Hepatocyte (in vitro differentiated cells): ENCODE measurements at places on chromosomes 2 and 18. TPM values are rescaled to one million over a fixed set of nuclear protein-coding genes. Genes with fewer than 3 reads are reported as not detected.

RHOB gene
- total RNA-seq, result 387 and 429 TPM in 2 replicates

TFPI gene
- 104 and 122 TPM in 2 replicates for total RNA-seq

DNA sequence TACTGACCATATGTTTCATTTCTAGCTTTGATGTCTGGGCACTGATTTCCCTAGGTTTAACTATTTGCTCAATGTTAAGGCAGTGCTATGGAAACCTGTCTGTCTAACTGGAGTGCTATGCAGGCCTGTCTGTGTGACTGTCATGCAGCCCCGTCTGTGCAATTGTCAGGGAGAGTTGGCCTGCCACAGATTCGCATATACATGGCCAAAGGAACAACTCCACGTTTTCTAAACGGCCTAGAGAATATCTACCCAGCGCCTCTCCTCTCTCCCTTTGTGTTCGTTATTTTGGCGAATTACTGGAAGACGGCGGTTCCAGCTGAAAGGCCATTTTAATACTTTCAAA lies 59.6 kb upstream of the PSME4 start:
- no peaks in the 10 kb centered on the region for H3K27me3 ChIP-seq
- H3K27ac ChIP-seq, result peak overlapping the region; percentile 36
- H3K4me1 ChIP-seq, result peaks cover 18% of the 10 kb centered on the region
- no peaks in the 10 kb centered on the region for H3K36me3 ChIP-seq

GRCh38 chr2:24313744-24314632 lies 46.3 kb downstream of the ITSN2 start:
- H3K4me1 ChIP-seq, result no peaks in the 10 kb centered on the region
- no peak overlapping the region for H3K27ac ChIP-seq
- H3K27me3 ChIP-seq, result no peaks in the 10 kb centered on the region
- DNase-seq, result no peak
- no peaks in the 10 kb centered on the region for H3K36me3 ChIP-seq

GRCh38 chr2:168439536-168439935 lies 16.5 kb upstream of the CERS6 start:
- H3K4me1 ChIP-seq, result peaks cover 2% of the 10 kb centered on the region
- H3K4me3 ChIP-seq, result no peak overlapping the region
- DNase-seq, result no peak
- no peaks in the 10 kb centered on the region for H3K27me3 ChIP-seq
- H3K27ac ChIP-seq, result no peak overlapping the region
- H3K36me3 ChIP-seq, result no peaks in the 10 kb centered on the region

DNA sequence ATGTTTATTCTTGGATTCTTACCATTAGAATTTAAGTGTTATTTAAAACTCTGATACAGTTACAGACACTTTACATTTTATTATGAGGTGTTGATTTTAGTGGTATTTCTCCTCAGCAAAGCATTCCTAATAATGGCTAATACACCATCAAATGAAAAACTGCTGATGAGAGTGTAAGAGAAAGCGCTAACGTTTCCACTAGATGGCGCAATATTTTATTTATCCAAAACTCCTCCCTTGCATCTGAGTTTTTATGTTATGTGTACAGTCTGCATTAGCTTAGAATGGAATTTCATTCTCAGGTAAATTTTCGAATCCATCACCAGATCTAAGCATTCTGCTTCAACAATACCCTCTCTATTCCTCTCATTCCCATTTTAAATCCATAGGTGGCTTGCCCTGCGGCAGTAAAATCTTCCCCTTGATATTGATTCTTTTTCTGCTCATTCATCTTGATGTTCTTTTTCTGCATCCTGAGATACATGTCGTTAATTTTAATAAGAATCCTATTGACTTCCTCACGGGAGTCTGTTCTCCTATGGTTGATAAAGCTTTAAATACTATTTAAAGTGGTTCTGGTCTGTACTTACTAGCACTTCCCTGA lies 53.9 kb downstream of the PRKRA start:
- DNase-seq, result peak; percentile 67
- no peak overlapping the region for H3K27ac ChIP-seq
- no peak overlapping the region for H3K4me3 ChIP-seq
- H3K4me1 ChIP-seq, result no peaks in the 10 kb centered on the region

DNA sequence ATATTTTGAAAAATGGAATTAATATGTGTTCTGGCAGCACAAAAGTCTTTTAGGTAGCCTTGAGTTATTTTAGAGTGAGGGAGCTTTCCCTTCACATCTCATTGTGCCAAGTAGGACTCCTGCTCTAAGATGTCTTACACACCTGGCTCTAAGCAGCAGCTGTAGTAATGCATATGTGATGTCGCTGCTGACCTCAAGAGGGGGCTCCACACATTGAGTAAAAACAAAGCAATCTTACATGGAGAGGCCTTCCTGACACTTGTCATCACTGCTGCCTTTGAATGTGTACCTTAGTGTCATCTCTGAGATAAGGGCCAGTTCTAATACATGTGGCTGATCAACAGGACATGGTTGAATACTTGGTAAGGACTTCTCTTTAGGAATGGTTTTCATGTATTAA lies 75.8 kb downstream of the ACTR3 start:
- H3K27me3 ChIP-seq, result no peaks in the 10 kb centered on the region
- no peaks in the 10 kb centered on the region for H3K36me3 ChIP-seq
- H3K27ac ChIP-seq, result no peak overlapping the region
- H3K4me1 ChIP-seq, result peaks cover 8% of the 10 kb centered on the region
- H3K4me3 ChIP-seq, result no peak overlapping the region
- DNase-seq, result peak; percentile 58

GRCh38 chr2:170321526-170321925 lies 143.6 kb downstream of the MYO3B start:
- no peak overlapping the region for H3K27ac ChIP-seq
- no peaks in the 10 kb centered on the region for H3K4me1 ChIP-seq
- H3K36me3 ChIP-seq, result no peaks in the 10 kb centered on the region
- DNase-seq, result no peak

- no peaks in the 10 kb centered on the region for H3K36me3 ChIP-seq
- H3K4me3 ChIP-seq, result no peak overlapping the region
- peak overlapping the region; percentile 8 for H3K27ac ChIP-seq
- H3K4me1 ChIP-seq, result no peaks in the 10 kb centered on the region
- no peaks in the 10 kb centered on the region for H3K27me3 ChIP-seq
- DNase-seq, result peak; percentile 42
Measured at GRCh38 chr2:9991221-9991620, 39.7 kb downstream of the GRHL1 start.

GRCh38 chr2:48343571-48344440 lies 186.1 kb upstream of the STON1 start:
- H3K4me1 ChIP-seq, result peaks cover 13% of the 10 kb centered on the region
- peak; percentile 15 for DNase-seq
- H3K4me3 ChIP-seq, result peak overlapping the region; percentile 4

DNA sequence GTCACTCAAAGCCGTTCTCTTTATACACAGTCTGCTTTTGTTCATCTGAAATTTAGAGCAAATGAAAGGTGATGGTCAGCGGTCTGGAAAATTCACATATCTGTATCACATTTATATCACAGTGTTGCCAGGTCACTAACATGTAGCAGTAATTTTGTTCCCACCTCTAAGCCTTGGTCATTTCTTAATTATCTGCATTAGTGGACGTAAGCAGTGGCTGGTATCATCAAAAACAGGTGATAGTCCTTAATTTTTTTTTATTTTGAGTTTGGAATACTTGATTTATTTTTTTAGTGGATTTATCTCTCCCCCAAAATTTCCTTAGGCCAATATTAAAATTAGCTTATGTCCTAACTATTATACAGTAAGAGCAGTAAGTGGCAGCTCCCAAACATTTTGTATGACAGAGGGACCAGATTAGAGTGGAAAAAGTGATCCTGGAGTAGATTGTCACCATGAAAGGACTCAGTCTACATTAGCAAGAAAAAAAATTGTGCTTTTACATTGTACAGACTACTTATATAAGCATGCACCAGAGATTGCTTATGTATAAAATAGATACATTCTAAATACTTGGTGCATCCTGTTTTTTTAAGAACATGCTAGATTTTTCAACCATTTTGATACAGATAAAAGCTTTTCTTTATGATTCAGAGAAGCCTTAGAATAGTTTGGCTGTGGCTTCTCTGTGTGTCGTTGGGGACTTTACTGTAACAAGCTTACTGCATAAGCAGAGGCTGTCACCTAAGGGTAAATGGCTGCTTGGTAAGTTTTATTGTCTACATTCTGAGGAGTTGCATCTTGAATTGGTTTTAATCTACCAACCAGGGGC lies 65.0 kb downstream of the MAPRE2 start:
- no peak for DNase-seq
- no peaks in the 10 kb centered on the region for H3K4me1 ChIP-seq
- H3K36me3 ChIP-seq, result no peaks in the 10 kb centered on the region

- H3K4me3 ChIP-seq, result no peak overlapping the region
- H3K27ac ChIP-seq, result peak overlapping the region; percentile 91
- no peaks in the 10 kb centered on the region for H3K27me3 ChIP-seq
- peaks cover 33% of the 10 kb centered on the region for H3K4me1 ChIP-seq
- no peaks in the 10 kb centered on the region for H3K36me3 ChIP-seq
Measured at GRCh38 chr2:200373231-200373630, 66.7 kb downstream of the SPATS2L start.
